Stimulated activated naive CD8-positive, alpha-beta T cell treated with anti-CD3 and anti-CD28 coated beads, Interleukin-15, Interleukin-2, amounts not matched to agents 100 U/mL and 50 U/mL, for 24 hours (primary cell): ENCODE measurements at places on chromosomes 13 and 19.

- no peak for DNase-seq
These were observed 16.9 kb downstream of the ARHGAP33 start for GRCh38 chr19:35792312-35792711.

- DNase-seq, result no peak
These were observed 110.3 kb downstream of the KDM4B start for GRCh38 chr19:5079071-5079774.

DNA sequence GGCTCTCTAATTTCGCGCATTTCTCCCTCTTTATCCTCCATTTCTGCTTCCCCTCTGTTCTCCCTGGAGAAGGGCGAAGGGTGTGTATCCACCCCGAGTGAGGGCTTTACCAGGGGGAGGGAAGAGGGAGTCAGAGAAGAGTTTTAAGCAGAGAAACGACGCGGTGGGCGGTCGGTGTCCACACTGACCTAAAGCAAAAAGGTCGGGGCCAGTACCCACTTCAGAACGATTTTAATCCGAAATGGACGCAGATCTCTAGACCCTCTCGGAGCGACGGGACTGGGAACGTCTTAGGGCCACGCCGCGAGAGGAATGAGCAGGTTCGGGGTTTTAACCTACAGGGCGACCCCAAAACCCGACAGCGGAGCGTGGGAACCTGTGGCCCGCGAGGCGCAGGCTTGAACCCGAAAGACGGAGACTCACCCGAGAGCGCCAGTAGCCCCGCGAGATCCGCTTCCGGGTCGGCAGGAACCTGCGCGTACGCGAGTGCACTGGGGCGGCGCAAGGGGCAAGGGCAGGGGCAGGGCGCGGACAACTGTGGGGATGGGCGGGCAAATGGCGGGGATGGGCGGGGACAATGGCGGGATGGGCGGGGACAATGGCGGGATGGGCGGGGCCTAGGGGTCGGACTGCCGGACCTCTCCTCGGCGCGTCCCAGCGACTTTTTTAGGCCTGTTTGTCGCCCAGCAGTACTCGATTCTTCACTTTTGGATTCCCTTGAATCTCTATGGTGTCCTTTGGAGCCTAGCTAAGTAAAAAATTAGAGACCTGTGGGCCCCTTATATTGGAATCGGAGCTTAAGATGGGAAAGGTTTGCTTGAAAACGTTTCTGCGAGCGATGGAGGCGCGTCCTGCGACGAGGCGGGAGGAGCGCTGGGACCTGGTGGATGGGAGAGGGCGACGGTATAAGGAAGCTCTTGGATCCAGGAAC, at the start of gene ZNF677:
ZNF677 (minus strand) TSS at position 463 of the 931 bp plus-strand sequence. CDS start 3,323 bp downstream, outside the sequence.
- DNase-seq, result peak; percentile 81

DNA sequence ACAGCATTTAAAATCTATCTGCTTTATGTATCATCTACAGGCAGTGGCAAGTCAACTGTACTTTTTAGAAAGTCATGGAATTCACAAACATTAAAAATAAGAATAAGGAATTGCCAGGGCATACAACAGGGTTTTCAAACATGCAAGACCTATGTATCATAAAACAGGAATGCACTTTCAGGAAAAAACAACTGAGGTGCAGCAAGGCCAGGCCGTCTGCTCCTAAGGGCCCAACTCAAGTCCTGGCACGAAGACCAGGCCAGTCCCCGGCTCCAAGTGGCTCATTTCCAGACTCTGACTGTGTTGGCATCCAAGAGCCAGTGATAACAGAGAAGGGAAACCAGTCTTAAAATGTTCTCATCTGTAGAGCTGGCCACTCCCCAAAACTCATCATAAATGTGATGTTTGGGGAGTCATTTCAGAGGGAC, 7.1 kb downstream of the RFX2 start:
- DNase-seq, result no peak

DNA sequence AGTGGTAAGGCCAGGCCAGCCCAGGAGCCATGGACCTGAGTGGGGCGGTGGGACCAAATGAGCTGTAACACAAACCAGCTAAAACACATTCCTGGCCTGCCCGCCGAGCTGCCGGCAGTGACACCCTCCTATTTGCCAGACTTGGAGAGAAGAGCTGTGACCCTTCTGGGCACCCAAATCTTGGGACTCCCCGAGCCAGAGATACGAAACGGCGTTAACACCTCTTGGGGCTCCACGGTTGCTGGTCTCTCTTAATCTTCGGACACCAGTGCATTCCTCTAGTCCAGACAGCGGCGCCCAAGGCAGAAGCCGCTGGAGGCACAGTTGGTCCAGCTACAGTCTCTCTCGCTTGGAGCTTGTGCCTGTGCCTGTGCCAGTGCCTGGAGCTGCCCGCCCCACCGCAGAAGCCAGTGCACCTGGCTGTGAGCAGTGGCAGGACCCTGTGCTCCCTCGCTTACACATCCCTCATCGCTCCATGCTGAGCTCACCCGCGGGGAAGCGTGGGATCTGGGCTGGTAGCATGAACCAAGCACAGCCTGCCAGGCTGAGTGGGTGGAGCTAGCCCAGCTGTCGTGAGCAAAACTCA, 147.2 kb upstream of the KLHL1 start:
- DNase-seq, result no peak

- peak; percentile 80 for DNase-seq
These were observed 14.6 kb downstream of the FAM187B start for GRCh38 chr19:35213663-35214632.

GRCh38 chr19:7578127-7578526, 17.5 kb upstream of the CAMSAP3 start:
- DNase-seq, result no peak

- no peak for DNase-seq
These were observed 50.9 kb downstream of the SOX21 start for GRCh38 chr13:94661406-94661805.

DNA sequence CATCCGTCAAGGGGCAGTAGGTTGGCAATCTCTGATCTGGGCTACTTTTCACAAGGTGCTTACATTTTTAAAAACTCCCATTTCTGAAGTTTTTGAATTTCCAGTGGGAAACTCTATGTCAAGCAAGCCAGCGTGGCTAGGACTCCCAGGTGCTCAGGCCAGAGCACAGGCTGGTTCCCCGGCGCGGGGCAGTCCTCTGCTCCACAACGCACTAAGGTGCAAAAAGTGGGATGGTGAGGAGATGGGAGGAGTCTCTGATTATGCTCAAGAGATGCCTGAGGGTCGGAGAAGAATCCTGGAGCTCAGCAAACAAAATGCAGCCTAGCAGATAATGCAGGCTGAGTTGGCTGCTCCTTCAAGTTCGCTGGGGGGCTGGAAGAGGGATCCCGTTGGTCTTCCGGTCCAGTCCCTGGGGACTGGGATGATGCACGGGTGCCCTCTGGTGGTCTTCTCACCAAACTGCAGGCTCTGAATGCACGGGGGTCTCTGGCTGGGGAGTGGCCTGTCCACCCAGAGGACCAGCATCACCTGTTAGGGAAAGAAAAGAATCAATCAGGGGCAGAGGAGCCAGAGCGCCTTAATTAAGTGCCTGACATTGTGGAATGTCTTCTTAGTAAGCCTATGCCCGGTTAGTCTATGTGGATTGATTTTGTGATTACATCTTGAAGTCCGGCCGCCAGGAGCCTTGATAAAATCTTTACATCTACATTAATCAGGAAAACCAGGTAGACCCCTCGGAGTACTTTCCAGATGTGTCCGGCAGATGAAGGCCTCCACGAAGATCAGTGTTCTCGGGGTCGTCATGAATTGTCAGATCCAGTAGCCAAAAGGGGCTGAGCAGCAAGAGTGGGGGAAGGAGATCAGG, 244.4 kb upstream of the MAB21L1 start:
- peak; percentile 45 for DNase-seq

DNA sequence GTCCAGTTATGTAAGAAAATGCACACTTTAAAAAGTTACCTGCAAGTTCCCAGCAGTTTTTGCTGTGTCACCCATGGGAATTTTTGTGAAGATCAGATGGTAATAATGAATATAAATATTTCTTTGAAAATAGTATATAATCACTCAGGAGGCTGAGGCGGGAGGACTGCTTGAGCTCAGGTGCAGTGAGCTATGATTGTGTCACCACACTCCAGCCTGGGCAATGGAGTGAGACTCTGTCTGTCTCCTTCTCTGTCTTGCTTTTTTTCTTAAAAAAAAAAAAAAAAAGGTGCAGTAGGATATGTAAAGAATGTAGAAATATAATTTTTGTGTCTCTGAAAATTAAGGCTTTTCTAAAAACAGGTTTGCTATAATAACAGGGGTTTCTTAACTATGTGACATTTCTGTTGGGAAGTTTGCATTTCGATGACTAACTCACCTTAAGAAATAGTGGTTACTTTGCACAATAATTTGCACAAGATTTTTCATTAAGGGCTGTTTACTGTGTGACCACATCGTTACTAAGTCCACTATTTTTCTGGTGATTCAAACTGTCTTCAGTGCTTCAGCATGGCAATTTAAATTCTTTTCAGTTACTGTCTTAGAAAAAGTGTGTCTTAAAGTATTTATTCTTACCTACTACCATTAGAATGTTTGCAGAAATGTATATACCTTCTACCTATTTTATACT, 37.3 kb downstream of the DNAJC3 start:
- DNase-seq, result no peak

GRCh38 chr19:17205237-17206140, 9.7 kb upstream of the USE1 start:
- DNase-seq, result peak; percentile 64

DNA sequence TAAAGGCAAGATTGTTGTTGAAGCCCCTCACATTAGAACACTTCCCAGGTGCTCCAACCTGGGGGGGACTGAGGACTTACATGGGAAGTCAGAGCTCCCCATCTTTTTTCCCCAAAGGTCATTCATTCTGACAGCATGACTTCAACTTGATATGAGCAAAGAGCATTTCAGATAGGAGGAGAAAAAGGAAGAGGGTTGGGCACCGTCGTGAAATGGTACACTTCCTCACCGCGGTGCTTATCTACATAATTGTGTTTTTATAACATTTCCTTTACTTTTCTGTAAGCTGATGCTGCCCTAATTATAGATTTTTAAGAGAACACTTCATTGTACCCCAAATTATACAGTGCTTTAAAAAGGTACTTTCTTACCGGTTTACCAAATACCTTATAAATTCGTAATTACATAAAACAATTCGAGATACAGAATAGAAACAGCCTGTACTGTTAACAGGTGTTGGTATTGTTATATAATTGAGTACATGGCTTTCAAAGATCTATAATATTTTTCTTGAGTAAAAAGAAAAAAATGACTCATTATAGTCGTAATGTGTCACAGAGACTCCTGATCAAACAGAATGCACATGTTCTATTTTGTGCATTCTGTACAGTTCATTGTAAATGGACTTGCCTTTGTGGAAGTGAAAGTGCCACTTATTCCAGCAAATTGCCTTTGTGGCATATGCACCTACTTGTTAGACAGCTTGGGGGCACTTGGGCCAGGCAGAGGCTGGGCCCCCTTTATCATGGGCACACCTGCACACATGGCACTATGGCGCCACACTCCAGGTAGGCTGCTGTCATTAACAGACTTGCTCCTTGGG, 81.8 kb downstream of the GGACT start:
- DNase-seq, result no peak
